ENCODE measurements at places on chromosomes 16 and 17.

- no peaks in the 10 kb centered on the region for H3K27me3 ChIP-seq
- H3K36me3 ChIP-seq: peaks cover 75% of the 10 kb centered on the region
- peak overlapping the region; percentile 99 for H3K4me3 ChIP-seq
- DNase-seq: no peak
- peaks cover 23% of the 10 kb centered on the region for H3K4me1 ChIP-seq
Observed at GRCh38 chr16:69133373-69133954, 1.0 kb downstream of the UTP4 start.

- H3K4me3 ChIP-seq: no peak overlapping the region
- H3K27me3 ChIP-seq: no peaks in the 10 kb centered on the region
- H3K27ac ChIP-seq: no peak overlapping the region
- DNase-seq: no peak
- H3K4me1 ChIP-seq: no peaks in the 10 kb centered on the region
- peaks cover 11% of the 10 kb centered on the region for H3K36me3 ChIP-seq
Observed at GRCh38 chr16:54277845-54278703, 8.5 kb downstream of the IRX3 start.

GRCh38 chr16:31453255-31454204 lies 5.8 kb upstream of the ARMC5 start:
- peaks cover 14% of the 10 kb centered on the region for H3K36me3 ChIP-seq
- no peaks in the 10 kb centered on the region for H3K27me3 ChIP-seq
- H3K4me1 ChIP-seq: peaks cover 36% of the 10 kb centered on the region
- no peak for DNase-seq

DNA sequence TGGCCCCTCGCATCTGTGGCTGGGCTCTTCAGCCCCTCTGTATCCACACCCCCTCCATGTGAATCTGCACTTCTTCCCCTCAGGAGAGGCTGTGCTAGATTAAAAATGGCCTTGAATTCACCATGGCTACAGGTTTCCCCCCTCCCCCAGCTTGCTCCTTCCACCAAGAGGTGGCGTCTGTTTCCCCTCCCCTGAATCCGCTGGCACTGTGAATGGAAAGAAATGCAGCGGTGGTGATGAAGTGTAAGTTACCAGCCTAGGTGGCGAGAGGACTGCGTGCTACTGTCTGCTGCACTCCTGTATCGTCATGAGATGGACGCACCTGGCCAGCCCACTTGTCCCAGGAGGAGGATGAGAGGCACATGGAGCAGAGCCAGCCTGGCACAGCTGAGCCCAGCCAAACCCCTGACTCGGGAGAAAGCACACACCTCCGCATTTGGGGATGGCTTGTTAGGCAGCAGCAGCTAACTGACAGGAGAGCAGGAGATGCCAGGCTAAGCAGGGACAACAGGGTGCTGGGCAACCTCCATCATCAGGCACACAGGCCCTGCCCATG lies 26.2 kb downstream of the TNFRSF13B start:
- H3K27ac ChIP-seq: no peak overlapping the region
- no peak overlapping the region for H3K4me3 ChIP-seq
- H3K4me1 ChIP-seq: peaks cover 34% of the 10 kb centered on the region
- peak; percentile 23 for DNase-seq

- H3K27me3 ChIP-seq: peaks cover 19% of the 10 kb centered on the region
- no peak for DNase-seq
- peaks cover 9% of the 10 kb centered on the region for H3K4me1 ChIP-seq
- H3K36me3 ChIP-seq: no peaks in the 10 kb centered on the region
- H3K27ac ChIP-seq: no peak overlapping the region
- H3K4me3 ChIP-seq: no peak overlapping the region
Observed at GRCh38 chr17:50511058-50511457, 2.8 kb downstream of the MYCBPAP start.

Measured in SJSA1 (cell line).